Type B pancreatic cell (in vitro differentiated cells): ENCODE measurements at places on chromosomes 2 and 18. TPM values are rescaled to one million over a fixed set of nuclear protein-coding genes. Genes with fewer than 3 reads are reported as not detected.

DNA sequence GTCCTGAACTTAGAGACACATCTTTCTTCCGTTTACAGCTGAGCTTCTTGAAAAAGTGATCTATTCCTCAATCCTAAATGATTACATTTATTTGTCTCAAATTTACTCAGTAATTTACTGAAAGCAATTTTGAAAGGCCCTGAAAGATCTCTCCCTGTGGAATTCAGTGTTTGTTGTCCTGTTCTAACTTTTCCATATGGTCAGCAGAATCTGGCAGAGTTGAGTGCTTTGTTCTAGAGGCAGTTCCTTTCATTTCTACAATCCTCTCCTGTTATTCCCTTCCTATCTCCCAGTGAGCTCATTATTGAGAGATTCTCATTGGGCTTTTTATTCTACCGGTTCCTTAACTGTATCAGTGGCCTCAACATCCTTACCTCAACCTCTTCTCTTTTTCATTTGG is 36.5 kb upstream of the REG3G start:
- no peak for DNase-seq
- H3K4me3 ChIP-seq: no peak overlapping the region
- peaks cover 8% of the 10 kb centered on the region for H3K4me1 ChIP-seq
- peaks cover 19% of the 10 kb centered on the region for H3K27me3 ChIP-seq

- H3K4me1 ChIP-seq: no peaks in the 10 kb centered on the region
- no peak overlapping the region for H3K4me3 ChIP-seq
- H3K27ac ChIP-seq: no peak overlapping the region
Measured at GRCh38 chr18:52694804-52695203, 354.8 kb downstream of the DCC start.

FASTKD2 gene
- total RNA-seq: 32.1 and 33.6 TPM in 2 replicates

- peaks cover 24% of the 10 kb centered on the region for H3K4me1 ChIP-seq
- H3K27ac ChIP-seq: peak overlapping the region; percentile 63
- no peak overlapping the region for H3K4me3 ChIP-seq
- H3K27me3 ChIP-seq: no peaks in the 10 kb centered on the region
- DNase-seq: no peak
- H3K36me3 ChIP-seq: no peaks in the 10 kb centered on the region
Measured at GRCh38 chr18:23113576-23113975, 21.7 kb upstream of the CABLES1 start.

CYB5A gene
- 74.9 and 101 TPM in 2 replicates for total RNA-seq

- no peak overlapping the region for H3K4me3 ChIP-seq
- no peaks in the 10 kb centered on the region for H3K4me1 ChIP-seq
- DNase-seq: no peak
- no peaks in the 10 kb centered on the region for H3K36me3 ChIP-seq
Measured at GRCh38 chr2:49123600-49123999, 30.7 kb downstream of the FSHR start.

DNA sequence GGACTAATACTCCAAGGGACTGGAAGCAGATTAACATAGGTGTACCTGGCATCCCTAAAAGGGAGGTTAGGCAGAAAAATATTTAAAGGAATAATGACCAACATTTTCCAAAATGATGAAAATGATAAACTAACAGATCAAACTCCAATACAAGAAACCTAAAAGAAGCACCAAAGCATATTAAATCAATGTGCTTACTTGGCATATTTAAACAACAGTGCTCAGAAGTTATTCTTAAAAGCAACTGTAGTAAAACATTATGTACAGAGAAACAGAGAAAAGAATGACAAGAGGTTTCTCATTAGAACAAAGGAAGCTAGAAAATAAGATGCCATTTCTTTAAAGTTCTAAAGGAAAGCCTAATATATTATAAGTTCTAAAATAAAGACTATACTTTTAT is 947.3 kb upstream of the TMEFF2 start:
- H3K36me3 ChIP-seq: peaks cover 8% of the 10 kb centered on the region
- no peak overlapping the region for H3K27ac ChIP-seq
- H3K4me3 ChIP-seq: no peak overlapping the region
- no peaks in the 10 kb centered on the region for H3K27me3 ChIP-seq
- H3K4me1 ChIP-seq: no peaks in the 10 kb centered on the region
- DNase-seq: no peak

DNA sequence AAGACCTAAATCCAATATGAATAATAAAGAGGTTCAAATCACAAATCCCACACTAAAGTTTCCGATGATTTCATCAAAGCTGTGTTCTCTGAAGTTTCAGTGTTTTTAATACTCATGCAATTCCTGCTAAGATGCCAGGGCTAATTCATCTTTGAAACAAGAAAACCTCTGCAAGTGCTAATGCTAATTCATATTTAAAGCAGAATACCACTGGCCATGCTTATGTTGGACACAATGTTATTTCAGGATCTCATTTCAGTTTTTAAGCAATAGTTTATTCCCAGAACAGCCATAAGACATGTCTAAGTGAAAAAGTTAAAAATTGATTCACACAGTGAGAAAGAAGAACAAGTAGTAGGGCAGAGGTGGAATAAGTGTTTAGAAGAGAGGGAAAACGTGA is 62.8 kb downstream of the GRB14 start:
- no peak for DNase-seq
- H3K4me3 ChIP-seq: no peak overlapping the region
- H3K36me3 ChIP-seq: no peaks in the 10 kb centered on the region
- peak overlapping the region; percentile 21 for H3K27ac ChIP-seq
- H3K27me3 ChIP-seq: no peaks in the 10 kb centered on the region

GRCh38 chr2:31011587-31011986 is 126.7 kb downstream of the GALNT14 start:
- peaks cover 57% of the 10 kb centered on the region for H3K27me3 ChIP-seq
- no peaks in the 10 kb centered on the region for H3K36me3 ChIP-seq
- DNase-seq: no peak
- no peak overlapping the region for H3K27ac ChIP-seq
- H3K4me3 ChIP-seq: no peak overlapping the region
- H3K4me1 ChIP-seq: peaks cover 5% of the 10 kb centered on the region

DNA sequence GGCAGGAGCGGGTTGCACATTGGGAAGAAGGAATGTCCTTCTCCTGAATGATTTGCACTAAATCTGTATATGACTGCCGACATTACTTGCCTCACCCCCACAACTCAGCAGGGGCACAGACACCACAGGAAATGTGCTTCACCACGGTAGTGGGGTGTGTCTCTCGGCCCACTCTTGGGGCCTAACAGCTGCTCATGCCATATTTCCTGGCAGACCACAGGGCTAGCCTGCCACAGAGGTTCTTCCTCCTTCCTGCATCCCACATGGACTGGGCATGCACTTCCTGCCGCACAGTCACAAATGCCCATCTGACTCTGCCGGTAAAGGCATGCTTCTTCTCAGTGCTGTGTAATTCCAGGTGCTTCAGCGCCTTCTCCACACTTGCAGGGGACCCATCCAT is 10.3 kb upstream of the PAPOLG start:
- no peak overlapping the region for H3K4me3 ChIP-seq
- H3K27me3 ChIP-seq: peaks cover 3% of the 10 kb centered on the region
- H3K27ac ChIP-seq: no peak overlapping the region
- no peaks in the 10 kb centered on the region for H3K36me3 ChIP-seq
- peaks cover 2% of the 10 kb centered on the region for H3K4me1 ChIP-seq
- DNase-seq: no peak

DNA sequence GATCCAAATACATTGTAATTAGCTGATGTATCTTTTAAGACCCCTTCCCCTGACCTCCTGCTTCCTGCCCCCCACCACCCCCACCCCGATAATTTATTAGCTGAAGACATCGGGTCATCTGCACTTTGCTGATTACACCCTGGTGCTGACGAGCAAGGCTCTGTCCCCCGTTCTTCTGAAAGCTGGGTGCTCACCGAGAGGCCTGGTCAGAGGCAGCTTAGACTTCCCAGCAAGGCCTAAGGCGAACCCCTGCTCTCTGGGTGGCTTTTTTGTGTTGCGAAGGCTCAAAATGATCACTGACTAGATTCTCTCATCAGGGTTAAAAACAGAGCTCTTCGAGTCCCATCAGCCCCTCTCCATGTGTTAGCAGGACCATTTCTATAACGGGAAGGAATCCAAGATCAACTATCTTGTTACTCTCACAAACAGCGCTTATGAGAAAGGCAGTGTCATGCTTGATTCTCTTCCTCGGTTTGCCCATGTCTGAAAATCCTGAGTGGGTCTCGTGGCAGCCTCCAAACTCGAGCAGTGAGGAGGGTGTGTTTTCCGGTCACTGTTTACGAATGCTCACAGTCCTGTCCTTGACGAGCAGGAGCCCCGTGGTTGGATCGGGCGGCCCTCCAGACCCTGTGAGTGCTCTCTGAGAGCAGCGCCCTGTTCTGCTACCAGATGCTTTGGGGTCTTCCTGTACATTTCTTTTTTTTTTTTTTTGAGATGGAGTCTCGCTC is 201.6 kb downstream of the HDAC4 start:
- H3K36me3 ChIP-seq: no peaks in the 10 kb centered on the region
- no peak overlapping the region for H3K4me3 ChIP-seq
- DNase-seq: no peak
- H3K27ac ChIP-seq: no peak overlapping the region
- H3K27me3 ChIP-seq: no peaks in the 10 kb centered on the region
- H3K4me1 ChIP-seq: peaks cover 22% of the 10 kb centered on the region

GRCh38 chr18:12048827-12049175 is 44.8 kb upstream of the ANKRD62 start:
- H3K4me1 ChIP-seq: peaks cover 3% of the 10 kb centered on the region
- DNase-seq: no peak
- H3K27me3 ChIP-seq: peaks cover 17% of the 10 kb centered on the region
- no peak overlapping the region for H3K4me3 ChIP-seq
- H3K27ac ChIP-seq: no peak overlapping the region

DNA sequence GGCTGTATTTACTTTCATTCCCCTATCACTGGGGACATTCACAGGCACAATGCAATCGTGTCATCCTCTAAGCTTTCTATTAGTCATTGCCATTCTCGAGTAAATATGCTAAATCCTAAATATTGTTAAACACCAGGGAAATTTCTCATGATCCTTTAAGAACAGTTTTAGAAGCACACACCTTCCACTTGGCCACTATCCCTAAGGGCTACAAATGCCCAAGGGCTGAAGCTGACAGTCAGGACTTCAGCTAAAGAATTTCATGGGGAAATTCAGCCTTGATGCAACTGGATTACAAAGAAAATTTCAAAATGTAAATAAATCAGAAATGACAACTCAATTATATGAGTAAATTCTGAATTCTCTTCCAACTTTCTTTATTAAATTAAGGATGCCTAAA is 163.1 kb upstream of the PID1 start:
- no peak for DNase-seq
- peaks cover 4% of the 10 kb centered on the region for H3K27me3 ChIP-seq
- H3K36me3 ChIP-seq: no peaks in the 10 kb centered on the region
- no peak overlapping the region for H3K27ac ChIP-seq
- no peaks in the 10 kb centered on the region for H3K4me1 ChIP-seq
- no peak overlapping the region for H3K4me3 ChIP-seq

MGAT4A gene
- total RNA-seq: 32.5 and 60.0 TPM in 2 replicates

DNA sequence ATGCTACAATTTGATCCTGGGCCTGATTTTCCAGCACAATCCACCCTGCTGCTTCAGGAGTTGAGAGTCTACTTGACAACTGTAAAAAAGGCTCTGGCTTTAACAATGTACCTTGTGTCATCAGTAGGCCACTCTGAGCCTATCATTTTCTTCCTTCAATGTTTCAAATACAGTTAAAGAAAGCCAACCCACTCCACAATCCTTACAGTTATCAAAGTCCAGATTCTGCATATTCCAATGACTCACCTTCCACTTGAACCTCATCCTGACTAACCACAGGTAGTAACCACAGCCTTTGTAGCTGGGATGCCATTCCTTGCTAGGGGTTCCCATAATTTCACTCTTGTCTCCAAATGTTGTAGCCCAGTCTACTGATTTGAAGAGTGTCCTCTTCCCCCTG is 35.5 kb upstream of the AQP4 start:
- no peaks in the 10 kb centered on the region for H3K36me3 ChIP-seq
- no peak overlapping the region for H3K4me3 ChIP-seq
- H3K4me1 ChIP-seq: no peaks in the 10 kb centered on the region
- no peak overlapping the region for H3K27ac ChIP-seq
- no peak for DNase-seq

- no peak overlapping the region for H3K27ac ChIP-seq
- no peaks in the 10 kb centered on the region for H3K36me3 ChIP-seq
- DNase-seq: no peak
- no peak overlapping the region for H3K4me3 ChIP-seq
- no peaks in the 10 kb centered on the region for H3K27me3 ChIP-seq
Measured at GRCh38 chr18:48885266-48885923, 65.4 kb downstream of the SMAD7 start.

DNA sequence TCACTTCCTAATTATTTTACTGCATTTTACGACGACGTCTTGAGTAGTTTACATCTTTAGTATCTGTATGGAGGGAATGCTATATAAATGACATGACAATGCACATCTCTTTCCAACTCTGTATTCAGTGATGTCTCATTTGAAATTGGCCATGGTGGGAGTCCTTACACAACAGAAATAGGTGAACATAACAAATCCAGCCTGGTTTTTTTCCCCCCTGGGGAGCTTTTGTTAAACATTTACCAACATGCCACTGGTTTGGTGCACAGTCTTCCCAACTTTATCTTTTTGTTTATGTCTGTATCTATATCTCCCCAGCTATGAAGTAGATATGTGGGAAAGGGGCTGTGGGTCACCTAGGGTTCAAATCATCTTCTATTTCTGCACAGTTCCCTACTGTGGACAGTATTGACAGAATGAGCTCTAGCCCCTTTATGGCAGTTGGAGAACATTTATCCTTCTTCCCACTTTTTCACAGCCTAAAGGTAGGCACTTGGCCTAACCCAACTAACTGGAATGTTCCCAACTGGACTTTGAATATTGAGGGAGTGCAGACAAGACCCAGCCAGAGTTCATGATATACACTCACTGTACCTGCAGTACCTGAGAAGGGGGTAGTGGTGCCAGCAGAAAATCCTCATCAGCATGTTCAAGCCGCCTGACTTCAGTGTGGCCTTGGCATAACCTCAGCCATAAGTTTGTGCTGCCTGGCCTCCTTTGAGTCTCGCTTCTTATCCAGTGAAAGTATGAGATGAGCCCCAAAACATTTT is 5.7 kb upstream of the RTKN start:
- no peaks in the 10 kb centered on the region for H3K36me3 ChIP-seq
- H3K27me3 ChIP-seq: peaks cover 20% of the 10 kb centered on the region
- no peak overlapping the region for H3K4me3 ChIP-seq
- no peak overlapping the region for H3K27ac ChIP-seq
- H3K4me1 ChIP-seq: peaks cover 9% of the 10 kb centered on the region

- no peaks in the 10 kb centered on the region for H3K4me1 ChIP-seq
- H3K4me3 ChIP-seq: no peak overlapping the region
- no peak for DNase-seq
- H3K27me3 ChIP-seq: no peaks in the 10 kb centered on the region
- no peaks in the 10 kb centered on the region for H3K36me3 ChIP-seq
Measured at GRCh38 chr2:64504774-64505720, 19.1 kb upstream of the AFTPH start.

MYL12B gene
- 211 and 359 TPM in 2 replicates for total RNA-seq

GRCh38 chr2:121007490-121007853 is 271.8 kb downstream of the GLI2 start:
- peaks cover 8% of the 10 kb centered on the region for H3K4me1 ChIP-seq
- peak; percentile 31 for DNase-seq
- no peak overlapping the region for H3K4me3 ChIP-seq
- H3K27ac ChIP-seq: no peak overlapping the region
- peaks cover 23% of the 10 kb centered on the region for H3K27me3 ChIP-seq
- no peaks in the 10 kb centered on the region for H3K36me3 ChIP-seq
